ENCODE measurements at places on chromosomes 11 and 22.

DNA sequence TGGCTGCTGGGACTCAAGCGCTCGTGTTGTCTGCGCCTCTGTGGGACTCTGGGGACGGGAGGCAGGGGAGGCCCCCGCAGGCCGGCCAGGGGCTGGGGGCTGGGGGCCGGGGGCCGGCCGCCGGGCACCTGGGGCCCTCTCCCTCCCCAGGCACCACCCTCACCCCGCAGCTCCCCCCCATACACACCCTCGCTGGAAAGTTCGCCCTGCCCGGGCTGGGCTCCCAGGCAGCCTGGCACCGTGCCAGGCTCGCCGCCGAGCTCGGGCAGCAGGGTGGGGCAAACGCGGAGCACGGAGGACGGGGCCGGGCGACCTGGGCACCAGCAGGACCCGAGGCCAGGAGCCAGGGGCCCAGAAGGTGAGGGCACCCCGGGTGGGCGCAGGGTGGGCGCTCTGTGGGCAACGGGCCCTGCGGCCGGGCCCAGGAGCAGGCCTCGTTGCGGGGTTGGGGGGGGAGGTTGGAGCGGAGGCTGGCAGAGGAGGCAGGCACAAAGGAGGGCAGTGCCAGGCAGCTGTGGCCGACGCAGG is 76.7 kb upstream of the WNT7B start:
- peak; percentile 73 for DNase-seq

- no peak for DNase-seq
These were observed 36.3 kb downstream of the IGF2 start for GRCh38 chr11:2102883-2103213.

DNA sequence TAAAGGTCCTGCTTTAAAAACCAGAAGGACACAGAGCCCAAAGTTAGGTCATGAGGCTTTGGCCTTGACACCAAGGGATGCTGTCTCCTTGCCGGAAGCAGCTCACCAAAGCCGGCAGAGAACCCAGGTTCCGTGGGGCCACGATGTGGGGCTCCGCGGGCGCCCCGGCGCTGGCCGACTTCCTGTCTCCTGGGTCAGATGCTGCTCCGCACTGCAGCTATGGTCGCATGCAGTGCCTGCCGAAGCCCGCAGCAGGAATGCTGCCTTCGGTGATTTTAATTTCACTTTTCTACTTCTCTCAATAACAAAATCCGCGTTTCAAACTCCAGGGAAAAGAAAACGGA is 454 bp upstream of the OTUB1 start:
- DNase-seq = peak; percentile 69

DNA sequence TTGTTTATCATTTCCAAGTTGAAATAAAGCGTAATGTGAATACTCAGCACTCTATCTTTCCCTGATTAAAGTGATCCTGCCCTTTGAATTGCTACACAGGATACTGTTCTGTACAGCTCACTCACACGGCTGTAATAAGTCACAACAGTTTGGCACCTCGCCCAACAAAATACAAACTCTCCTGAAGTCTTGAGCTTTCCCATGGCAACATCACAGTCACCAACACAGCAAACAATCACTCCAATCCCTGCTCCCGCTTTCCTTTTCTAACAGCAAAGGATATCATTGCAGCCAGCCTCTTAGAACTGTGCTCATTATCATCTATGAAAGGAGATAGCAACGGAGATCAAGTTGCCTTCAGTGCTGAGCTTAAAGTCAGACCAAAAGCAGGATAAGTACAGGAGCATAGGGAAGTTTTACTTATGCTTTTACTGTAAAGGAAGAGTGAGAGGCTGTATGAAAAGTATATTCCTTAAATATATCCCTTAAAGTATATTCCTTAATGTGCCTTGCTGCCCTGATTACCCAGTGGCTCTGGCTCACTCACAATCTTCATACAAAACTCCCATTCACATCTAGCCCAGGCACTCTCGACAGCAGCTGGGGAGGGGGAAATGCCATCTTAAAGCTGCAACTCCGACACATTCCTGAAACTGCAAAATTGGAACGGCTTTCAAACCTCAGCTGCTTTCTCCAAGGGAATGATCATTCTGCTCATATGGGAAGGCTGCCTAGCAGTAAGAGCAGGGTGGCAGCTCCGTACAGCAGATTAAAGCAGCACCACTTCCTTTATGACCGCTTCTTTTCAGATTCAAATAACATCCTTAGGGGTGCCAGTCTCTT is 35.8 kb downstream of the MAML2 start:
- no peak for DNase-seq

DNA sequence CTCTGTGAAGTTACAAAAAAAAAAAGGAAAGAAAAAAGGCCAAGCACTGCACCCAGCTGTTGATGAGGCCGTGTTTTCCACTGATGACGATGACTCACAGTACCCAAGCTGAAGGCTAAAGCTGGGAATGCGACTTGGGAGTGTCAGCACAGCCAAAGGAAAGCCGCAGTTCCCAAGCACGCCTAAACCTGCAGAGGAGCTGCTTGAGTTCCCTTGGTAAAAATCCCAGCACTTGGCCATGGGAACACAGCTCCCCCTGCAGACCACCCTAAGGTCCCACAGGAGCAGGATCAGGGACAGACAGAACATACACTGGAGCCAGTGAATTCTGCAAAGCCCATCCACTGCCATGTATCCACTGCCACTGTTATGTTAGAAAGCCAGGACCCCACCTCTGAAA is 39.9 kb downstream of the SERGEF start:
- no peak for DNase-seq

DNA sequence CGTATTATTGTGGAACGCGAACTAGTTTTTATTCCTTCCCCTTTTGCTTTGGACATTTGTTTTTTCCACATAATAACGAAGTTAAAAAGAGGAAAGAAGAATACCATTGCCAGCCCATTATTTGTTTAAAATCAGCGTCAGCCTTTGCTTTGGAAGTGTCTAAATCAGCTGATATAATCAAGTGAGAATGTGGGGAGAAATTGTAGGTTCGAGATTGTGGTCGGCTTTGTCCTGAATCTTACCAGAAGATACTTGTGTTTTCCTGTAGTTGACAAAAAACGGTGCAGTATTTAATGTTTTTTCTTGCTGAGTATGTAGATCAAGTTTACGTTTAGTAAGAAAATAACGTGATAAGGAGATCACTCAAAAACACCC is 935 bp downstream of the ZNF143 start:
- no peak for DNase-seq

DNA sequence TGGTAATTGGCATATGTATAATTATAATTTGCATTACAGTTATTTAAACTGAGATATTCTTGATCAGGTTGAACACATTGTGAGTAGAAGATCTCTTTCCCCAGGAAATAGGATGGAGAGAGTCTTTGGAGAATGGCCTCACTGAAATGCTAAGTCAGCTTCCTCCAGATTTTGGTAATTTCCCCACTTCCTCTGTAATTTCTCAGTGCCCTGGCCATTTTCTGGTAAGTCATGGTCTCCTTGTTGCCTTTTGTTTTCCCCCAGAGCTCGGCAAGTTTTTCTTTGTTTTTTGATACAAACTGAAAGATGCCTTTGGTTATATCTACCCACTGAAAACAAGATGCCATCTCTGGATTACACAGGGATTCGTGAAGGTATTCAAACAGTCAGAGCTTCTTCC is 12.8 kb upstream of the FBXO3 start:
- no peak for DNase-seq

GRCh38 chr22:25235547-25236290 is 16.3 kb downstream of the CRYBB2 start:
- peak; percentile 49 for DNase-seq

DNA sequence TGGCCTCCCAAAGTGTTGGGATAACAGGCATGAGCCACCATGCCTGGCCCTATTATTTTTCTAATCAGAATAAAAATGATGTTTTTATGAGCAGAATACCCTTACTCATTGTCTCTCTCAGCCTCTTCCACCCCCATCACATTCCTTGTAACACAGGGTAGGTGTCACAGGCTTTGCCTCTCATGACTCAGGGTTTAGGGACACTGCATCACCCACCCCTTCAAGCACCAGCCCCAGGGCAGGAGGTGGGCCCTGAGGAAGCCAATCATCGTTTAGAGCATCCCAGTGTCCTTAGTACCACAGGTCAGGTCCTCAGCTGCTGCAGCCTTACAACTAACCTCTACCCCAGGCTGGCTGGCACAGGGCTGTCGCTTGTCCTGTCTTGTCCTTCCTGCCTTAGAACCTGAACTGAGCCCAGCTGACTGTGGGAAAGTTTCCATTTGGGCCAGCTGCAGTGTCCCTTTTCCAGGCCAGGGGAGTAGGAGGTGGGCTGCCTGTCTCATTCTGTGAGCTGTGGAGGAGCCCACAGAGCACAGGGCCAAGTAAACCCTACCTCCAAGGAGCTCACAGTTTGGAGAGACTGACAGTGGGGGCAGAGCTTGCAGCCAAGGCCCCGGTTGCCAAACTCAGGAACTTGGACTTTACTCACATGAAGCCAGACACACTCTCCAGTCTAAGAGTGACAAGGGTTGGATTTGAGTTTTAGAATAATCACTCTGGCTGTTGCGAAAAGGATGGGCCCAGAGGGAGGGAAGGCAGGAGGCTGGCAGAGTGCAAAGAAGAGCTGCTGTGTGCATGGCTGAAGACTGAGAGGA is 19.5 kb upstream of the UVRAG start:
- DNase-seq = no peak

- DNase-seq = no peak
These were observed 666 bp downstream of the MSANTD4 start for GRCh38 chr11:106021181-106021966.

- DNase-seq = no peak
These were observed 56.1 kb downstream of the HSD17B12 start for GRCh38 chr11:43736502-43737200.

GRCh38 chr11:74685905-74686304 is 45.3 kb downstream of the CHRDL2 start:
- DNase-seq = no peak

DNA sequence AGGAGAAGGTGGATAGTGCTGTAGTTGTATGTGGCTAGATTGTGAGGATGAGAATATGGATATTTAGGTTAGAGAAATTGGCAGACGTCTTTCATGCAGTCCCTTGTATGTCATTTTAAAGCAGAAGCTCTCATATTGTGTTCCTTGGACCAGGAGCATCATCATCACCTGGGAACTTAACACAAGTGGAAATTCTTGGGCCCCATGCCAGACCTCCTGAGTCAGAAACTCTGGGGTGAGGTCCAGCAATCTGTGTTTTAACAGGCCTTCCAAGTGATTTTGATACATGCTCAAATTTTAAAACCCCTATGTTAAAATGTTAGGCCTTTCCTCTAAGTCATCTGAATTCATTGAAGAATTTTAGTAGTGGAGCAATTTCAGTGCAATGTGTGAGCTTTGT is 34.8 kb downstream of the JHY start:
- no peak for DNase-seq

GRCh38 chr11:69580529-69580928 is 60.4 kb upstream of the CCND1 start:
- no peak for DNase-seq

GRCh38 chr22:32971276-32971675 is 86.9 kb downstream of the SYN3 start:
- no peak for DNase-seq

GRCh38 chr22:36787204-36787988 is 11.5 kb upstream of the IFT27 start:
- no peak for DNase-seq

DNA sequence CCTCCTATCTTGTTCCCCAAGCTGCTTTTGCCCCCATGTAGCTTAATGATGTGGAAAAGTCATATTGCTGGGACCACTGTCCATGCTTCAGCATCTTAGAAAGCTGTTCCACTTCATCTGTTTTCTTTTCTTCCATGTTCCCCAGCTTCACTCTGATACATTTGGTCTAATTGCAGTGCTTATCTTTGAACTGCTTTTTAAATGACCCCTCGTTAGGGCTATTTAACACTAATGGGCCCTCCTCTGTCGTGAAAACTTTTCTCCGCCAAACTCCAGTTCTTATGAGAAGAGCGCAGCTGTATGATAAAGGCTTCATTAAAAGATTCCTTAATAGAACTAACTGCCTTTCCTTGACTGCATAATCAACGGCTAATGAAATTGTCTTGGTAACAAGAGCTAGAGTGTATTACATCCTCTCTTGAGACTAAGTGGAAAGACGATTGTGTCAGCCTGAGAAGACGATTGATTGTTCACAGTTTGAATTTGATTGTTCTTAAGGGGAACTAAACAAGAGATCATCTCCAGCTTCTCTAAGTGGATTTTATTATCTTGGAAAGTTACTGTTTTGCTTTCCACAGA is 165.0 kb upstream of the MTNR1B start:
- no peak for DNase-seq

DNA sequence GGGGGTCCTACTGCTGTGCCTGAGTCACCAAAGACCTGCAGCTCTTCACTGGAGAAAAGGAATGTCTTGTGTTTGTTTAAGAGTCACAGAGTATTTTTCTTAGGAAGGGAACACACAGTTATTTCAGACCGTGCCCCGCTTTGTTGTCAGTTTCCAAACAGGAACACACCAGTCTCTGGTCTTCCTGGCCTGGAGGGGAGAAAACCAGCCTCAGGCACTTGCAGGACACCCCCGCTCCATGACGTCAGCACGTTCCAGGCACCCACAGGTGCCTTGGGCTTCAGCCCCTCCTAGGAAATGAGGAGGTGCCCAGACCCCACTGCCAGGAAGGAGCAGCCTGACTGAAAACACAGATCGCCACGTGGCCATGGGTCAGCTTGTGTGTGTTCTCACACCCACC is 5.4 kb downstream of the DEAF1 start:
- DNase-seq = no peak

DNA sequence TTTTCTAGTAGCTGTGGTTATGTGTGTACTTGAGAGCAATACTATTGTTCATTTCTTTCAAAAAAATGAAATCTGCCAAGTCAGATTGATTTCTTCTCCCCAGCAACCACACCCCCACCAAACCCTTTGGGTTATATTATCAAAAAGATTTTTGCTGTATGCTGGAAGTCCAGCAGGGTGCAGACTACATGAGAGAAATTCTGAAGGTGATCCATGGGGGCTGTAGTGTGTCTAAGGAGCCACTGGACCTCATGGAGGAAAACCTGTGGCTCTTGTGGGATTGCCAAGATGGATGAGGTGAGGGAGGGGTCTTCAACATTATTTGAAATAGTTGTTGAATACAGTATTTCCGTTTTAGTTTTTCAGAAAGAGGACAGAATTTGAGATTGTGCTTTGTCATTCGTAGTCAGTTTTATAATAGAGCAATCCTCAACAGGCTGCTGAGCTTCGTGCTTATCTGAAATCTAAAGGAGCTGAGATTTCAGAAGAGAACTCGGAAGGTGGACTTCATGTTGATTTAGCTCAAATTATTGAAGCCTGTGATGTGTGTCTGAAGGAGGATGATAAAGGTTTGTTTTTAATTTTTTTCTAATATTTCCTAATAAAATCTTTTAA is 3.1 kb downstream of the EIF3M start:
- no peak for DNase-seq

- no peak for DNase-seq
These were observed 23.0 kb downstream of the PPIL2 start for GRCh38 chr22:21688706-21689381.

Data from activated T-cell treated with anti-CD3 and anti-CD28 coated beads, Interleukin-2, amount 50 U/mL, for 1 hour (primary cell).